Activated CD4-positive, alpha-beta T cell treated with anti-CD3 and anti-CD28 coated beads, Interleukin-2, Interleukin-4, amounts not matched to agents 100 ng/mL and 50 ng/mL, durations not matched to agents 16 hours and 8 hours (primary cell): ENCODE measurements at places on chromosomes 4 and X.
A peak's percentile ranks its signal among the peaks of the same experiment; 100 is the strongest.

GRCh38 chr4:125762537-125762936 lies 447.8 kb downstream of the FAT4 start:
- DNase-seq: no peak

DNA sequence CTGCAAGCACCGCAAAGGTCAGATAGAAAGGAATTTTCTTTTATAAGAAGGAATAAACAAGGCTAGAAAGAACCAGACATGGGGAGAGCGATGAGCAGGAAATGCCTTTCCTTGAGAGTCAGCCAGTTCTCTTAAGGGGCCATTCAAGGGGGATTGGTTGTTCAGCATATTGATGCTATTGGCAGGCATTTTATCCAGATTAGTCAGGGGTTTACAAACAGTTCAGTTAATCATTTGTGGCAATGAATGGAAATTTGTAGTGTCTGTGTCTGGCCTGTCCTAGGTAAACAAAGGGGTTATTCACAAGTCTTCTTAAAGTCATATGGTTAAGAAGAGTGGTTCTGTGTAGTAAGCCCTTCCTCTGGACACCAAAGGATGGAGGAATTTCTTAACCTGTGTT lies 184.7 kb upstream of the FRMPD4 start:
- DNase-seq: no peak

DNA sequence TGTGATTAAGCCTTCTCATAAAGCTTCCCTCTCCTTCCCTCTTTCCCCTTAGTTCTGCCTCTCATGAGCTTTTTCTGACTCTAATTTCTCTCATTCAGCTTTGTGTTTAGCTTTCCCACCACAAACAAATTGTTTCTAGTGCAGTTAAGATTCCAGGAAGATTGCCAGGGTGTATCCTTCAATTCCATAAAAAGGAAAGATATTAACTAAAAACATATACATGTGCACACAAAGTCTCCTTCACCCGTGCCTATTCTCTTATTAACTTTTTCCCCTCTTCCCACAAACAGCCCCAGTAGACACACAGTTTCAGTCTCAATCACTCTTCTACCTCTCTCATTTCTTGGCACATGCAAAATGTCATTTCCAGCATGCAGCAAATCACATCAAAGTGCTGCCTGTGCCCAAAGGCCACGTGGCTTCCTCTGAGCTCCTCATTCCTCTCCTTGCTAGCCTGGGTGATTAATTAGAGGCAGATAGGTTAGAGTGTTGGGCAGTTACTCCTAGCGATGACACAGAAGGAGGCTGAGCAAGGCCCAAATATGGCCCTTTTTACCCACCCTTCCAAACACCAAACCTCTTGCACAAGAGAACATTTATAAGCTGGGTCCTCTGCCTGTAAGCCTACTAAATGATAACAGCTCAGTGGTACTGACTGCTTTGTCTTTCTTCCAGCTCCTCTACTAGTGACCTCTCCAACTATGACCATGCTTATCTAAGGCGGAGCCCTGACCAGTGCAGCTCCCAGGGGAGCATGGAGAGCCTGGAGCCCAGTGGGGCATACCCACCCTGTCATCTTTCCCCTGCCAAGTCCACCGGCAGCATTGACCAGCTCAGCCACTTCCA lies 159.6 kb downstream of the SOWAHB start:
- peak; percentile 51 for DNase-seq

DNA sequence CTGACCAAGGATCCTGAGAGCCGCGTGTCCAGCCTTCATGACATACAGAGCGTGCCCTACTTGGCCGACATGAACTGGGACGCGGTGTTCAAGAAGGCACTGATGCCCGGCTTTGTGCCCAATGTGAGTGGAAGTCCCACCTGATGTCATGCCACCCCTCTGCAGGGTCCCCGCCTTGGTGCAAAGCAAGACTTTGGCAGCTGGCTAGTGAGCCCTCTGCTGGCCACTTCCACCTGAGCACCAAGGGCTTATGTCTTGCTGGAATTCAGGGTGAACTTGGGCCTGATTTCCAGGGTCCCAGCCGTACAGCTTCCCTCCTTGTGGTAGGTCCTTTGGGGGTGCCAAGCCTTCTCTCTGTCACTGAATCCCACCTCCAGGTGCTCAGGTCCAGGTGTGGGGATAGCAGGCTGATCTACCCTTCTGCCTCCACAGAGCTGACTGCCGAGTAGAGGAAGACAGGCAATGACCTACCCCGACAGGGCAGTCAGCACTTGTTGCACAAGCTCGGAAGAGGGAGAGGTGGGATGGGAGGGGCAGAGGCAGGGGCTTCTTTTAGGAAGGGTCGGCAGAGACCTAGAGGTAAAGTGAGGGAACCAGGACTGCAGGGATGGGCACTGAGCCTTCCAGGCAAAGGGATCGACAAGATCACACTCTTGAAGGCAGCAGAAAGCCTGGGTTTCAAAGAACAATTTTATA lies 248.1 kb downstream of the EVC2 start:
- DNase-seq: no peak

DNA sequence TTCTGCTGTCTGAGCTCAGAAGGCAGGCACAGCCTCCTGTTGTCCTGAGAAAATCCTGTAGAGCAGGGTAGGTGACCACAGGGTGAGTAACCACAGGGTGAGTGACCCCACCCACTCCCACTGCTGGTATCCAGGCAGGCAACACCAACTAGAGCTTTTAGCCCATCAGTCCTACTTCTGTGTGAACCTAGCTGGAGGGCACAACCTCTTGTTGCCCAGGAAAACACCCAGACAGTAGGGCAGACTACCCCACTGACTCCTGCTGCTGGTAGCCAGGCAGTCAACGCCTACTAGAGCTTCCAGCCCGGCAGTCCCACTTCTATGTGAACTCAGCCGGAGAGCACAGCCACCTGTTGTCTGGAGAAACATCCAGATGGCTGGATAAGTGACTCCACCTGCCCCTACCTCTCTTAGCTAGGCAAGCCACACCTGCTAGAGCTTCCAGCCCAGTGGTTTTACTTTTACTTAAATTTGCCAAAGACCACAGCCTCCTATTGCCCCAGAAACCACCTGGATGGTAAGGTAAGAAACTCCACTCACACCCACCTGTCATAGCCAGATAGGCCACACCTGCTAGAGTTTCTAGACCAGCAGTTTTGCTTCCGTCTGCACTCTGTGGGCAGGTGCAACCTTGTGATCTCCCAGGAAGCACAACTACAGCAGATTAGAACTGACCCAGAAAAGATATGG lies 371.6 kb downstream of the INPP4B start:
- no peak for DNase-seq
